Mucosa of gallbladder (tissue), 1 donor: ENCODE measurements at places on chromosomes 2 and 18.

GRCh38 chr2:29753671-29754444 is 167.5 kb downstream of the ALK start:
- no peak for DNase-seq

GRCh38 chr2:10883066-10883465 is 28.7 kb upstream of the KCNF1 start:
- DNase-seq = no peak

- no peak for DNase-seq
Observed at GRCh38 chr18:38688416-38688815, 1122.8 kb upstream of the CELF4 start.

- DNase-seq = no peak
Observed at GRCh38 chr2:84676295-84676694, 160.0 kb downstream of the DNAH6 start.

GRCh38 chr2:171102802-171103201 is 57.9 kb downstream of the TLK1 start:
- DNase-seq = no peak

DNA sequence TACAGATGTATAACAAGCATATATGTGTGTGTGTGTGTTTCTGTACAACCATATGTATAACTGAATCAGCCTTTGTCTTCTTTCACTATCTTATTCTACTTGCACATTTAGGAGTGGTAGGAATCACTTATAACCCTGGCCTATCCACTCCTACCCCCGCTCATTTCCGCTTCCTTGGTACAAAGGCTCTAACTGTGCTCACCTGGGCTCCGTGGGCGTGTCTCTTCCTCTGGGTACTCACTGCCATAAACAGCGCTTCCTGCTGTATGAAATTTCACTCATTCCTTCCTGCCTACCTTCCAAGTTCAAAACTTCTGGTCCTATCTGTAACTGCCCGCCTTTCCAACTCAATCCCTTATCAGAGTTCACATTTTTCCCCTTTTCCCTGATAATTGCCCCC is 815.5 kb downstream of the EPHA4 start:
- DNase-seq = no peak

DNA sequence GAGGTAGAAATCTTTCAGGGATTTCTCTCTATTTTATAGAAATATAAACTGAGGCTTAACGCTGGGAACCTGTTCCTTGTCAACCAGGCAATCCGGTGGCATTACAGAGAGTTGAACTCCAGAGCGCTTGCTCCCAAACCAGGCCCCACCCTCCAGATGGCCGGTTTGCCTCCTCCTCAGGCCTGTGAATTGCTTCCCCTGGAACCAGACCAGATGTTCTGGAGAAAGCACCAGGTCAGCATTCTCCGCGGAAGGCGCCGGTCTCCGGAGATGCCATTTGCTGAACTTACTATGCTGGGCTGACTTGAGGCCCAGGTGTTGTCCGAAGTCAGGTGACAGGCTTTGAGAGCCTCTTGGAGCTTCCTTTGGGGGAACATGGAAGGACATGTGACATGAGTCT is 17.2 kb downstream of the TNP1 start:
- DNase-seq = no peak

GRCh38 chr2:168726375-168726774 is 76.1 kb upstream of the NOSTRIN start:
- no peak for DNase-seq

- DNase-seq = no peak
Observed at GRCh38 chr2:83972128-83972527, 487.0 kb downstream of the SUCLG1 start.

GRCh38 chr2:205428811-205429210 is 253.5 kb upstream of the NRP2 start:
- DNase-seq = no peak

DNA sequence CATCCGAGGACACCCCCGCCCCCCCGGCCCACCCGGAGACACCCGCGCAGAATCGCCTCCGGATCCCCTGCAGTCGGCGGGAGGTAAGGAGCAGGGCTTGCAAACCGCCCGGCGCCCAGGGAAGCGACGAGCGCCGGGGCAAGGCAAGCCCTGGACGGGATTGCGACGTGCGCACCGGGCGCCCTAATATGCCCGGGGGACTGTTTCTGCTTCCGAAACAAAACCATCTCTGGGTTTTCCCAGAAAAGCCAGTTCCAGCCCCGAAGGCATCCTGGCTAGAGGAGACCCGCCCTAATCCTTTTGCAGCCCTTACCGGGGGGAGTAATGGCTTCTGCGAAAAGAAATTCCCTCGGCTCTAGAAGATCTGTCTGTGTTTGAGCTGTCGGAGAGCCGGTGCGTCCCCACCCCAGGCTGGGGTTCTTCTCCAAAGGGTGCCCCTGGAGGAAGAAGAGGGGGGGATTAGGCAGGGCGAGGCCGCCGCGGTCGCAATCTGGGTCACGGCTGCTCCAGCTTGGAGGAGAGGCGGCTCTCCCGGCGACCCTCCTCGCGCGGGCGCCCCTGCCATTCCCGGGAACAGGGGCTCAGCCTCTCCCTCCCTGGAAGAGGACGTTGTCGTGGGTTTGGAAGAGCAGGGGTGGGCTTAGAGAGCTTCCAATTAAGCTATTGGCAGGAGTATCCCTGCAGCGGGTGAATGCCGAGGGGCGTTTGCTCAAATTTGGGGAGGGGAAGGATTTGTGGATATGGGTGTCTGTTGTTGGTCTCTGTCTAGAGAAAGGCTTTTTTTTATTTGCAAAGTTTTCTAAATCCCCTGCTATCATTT is 521 bp downstream of the MYCN start:
- no peak for DNase-seq

DNA sequence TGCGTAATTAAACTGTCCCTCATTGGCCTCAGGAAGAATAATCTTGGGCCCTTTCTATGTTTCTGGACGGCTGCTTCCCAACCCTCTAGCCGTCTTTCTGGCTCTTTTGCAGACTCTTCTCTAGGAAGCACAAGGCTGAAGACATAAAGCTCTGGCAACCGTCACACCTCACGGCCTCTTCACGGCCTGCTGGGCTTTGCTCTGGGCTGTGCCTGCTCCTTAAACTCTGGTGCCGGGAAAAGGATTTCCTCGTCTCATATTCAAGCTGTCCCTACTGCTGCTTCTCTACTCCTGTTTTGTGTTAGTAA is 36.0 kb upstream of the WIPF1 start:
- no peak for DNase-seq

DNA sequence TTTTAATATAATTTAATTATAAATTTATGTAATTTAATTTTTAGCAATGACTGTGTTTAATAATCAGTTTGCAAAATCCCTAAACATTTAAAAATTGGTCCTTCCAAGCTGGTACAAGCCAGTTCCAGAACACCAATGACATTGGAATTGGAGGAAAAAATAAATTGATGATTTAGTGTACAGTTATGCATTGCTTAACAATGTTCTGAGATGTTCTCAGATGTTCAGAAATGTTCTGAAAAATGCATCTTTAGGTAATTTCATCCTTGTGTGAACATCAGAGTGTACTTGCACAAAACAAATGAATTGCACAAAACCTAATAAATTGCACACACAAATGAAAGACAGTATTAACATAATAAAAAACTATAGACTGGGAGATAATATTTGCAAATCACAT is 95.2 kb downstream of the TRIB2 start:
- DNase-seq = no peak

- DNase-seq = no peak
Observed at GRCh38 chr18:70333316-70333715, 44.5 kb downstream of the SOCS6 start.

- DNase-seq = no peak
Observed at GRCh38 chr2:193462411-193462810, 1267.7 kb upstream of the TMEFF2 start.

- no peak for DNase-seq
Observed at GRCh38 chr2:184031402-184032147, 566.8 kb upstream of the ZNF804A start.

DNA sequence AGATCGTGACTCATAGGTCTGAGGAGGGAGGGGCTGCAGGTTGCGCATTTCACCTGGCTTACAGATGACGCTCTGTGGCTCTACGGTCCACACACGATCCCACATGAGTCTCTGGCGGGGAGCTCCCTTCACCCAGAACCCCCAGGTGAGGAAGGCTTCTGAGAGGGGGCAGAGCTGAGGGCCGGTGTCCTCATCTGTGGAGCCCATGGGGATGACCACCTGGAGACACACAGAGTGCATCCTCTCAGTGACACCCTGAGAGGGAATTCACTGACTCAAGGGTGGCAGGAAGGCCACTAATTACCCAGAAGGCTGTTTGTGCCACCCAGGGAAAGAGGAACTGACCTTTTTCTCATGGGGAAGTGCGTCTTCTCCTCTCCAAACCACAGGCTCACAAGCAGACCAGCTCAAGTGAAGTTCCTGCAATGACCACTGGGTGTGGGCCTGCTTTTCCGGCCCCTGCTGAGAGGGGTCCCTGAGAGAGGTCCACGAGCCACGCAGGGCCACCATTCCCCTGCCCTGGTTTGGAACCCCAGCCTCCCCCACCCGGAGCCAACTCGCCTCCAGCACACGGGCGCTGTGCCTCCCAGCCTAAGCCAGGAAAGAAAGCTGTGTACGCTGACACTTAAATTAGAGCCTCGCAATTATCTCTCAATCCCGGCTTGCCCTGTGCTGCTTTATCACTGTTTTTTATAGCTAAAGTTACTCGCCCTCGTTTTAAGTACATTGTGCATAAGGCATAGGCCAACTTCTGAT is 114.1 kb downstream of the BCL11A start:
- DNase-seq = peak; percentile 34

DNA sequence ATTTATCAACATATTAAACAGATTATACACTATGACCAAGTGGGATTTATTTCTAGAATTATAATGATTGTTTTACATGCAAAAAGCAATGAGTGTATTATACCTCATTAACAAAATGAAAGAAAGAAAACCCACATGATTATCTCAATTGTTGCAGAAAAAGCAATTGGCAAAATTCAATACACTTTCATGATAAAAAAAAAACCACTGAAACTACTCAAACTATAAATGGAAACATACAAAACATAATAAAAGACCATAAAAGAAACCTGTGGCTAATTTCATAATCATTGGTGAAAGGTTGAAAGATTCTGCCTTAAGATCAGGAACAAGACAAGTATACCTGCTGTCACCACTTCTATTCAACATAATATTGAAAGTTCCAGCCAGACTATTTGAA is 325.9 kb downstream of the AKAIN1 start:
- no peak for DNase-seq

DNA sequence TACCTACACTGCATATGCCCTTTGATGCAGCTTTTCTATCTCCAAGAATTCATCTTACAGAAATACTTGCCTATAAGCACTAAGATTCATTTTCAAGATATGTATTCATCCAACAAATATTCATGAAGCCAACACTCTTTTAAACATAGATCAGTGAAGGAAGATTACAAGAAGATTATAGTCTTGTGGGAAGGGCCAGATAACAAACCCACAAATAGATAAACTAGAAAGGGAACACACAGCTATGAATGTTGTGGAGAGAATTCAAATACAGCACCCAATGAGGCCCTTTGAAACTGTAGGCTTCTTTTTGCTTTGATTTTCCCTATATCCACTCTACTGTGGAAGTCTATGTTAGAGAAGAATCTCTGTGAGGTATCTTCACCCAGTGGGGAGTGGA is 186.7 kb upstream of the RBMS1 start:
- DNase-seq = no peak

DNA sequence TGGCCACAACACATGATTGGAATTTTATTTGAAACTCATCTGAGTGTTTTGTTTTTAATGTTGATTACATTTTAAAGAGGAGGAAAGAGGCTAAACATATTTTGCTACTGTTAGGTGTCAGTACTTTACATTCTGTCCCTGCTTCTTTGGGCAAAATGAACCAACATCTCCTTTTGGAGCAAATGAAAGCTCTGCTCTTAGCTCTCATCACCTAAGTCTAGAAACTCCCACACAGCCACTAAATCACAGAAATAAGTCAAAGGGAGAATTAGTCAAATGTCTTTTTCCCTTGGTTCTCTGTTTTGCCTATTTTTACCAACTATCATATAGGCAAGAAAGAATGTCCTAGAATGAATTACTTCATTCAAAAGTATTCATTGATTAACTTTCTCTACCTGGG is 666.8 kb downstream of the RNF144A start:
- DNase-seq = no peak

GRCh38 chr18:3444954-3445353 is 5.0 kb upstream of the TGIF1 start:
- no peak for DNase-seq

DNA sequence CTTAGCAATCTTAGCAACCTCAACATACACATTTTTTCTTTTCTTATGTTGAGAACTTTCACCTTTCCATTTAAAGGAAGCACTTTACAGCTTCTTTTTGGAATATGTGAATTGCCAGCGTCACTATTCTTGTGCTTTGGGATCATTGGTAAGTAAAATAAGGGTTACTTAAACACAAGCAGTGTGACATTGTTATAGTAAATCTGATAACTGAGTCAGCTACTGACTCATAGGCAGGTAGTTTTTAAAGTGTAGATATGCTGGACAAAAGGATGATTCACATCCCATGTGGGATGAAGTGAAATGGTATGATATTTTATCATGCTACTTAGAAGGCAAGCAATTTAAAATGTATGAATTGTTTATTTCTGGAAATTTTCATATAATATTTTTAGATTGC is 637.2 kb downstream of the DCDC2C start:
- DNase-seq = no peak

- DNase-seq = no peak
Observed at GRCh38 chr18:11994703-11995444, 13.6 kb downstream of the IMPA2 start.

DNA sequence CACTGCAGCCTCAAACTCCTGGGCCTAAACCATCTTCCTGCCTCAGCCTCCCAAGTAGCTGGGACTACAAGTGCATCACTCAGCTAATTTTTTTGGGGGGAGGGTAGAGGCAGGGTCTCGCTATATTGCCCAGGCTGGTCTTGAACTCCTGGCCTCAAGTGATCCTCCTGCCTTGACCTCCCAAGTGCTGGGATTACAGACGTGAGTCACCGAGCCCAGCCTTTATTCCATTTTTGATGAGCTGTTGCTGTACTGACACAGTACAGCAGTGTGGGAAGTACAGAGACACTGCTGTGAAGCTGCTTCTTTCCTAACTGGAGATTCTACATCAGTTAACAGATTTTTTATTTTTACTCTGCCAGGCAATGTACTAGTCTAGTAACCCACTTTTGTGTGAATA is 18.8 kb downstream of the PTRHD1 start:
- DNase-seq = no peak

DNA sequence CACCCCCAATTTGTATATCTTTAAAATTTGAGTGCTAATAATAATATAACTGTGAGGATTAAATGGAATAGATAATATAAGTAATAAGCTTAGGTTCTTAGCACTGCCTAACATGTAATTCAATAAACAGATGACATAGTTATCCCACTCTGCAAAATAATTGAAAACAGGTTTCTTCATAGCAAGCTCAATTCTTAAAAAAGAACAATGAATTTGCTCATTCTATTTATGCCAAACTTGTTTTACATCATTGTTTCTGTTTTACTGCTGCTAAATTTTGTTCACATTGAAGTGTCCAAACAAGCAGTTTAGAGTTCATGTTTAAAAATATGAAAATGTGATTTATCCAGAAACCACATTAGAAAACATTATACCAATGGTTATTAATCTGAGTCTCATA is 217.0 kb downstream of the MBD5 start:
- DNase-seq = no peak

GRCh38 chr2:1488851-1489250 is 75.6 kb downstream of the TPO start:
- DNase-seq = no peak

GRCh38 chr18:34023471-34023870 is 201.2 kb downstream of the NOL4 start:
- no peak for DNase-seq
